ENCODE measurements at places on chromosomes 12 and 14.
A peak's percentile ranks its signal among the peaks of the same experiment; 100 is the strongest.

DNA sequence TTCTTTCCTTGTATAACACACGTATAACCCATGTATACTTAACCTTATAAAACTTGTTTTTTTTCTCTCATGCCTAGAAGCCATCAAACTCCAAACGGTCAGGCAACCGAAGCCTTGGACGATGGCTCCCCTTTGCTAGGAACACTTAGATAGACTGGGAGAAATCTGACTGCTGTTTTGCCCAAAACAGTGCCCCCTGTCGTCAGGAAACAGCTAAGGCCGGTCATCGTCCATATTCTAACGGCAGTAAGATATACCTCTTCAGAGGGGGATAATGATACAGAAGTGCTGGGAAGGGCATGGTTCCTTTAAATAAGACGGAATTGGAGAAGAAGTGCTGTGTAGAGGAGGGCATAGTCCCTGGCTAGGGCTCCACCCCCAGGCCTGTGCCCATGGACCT lies 130.5 kb downstream of the SLC41A2 start:
- H3K4me3 ChIP-seq: no peak overlapping the region
- no peak overlapping the region for H3K27ac ChIP-seq
- H3K36me3 ChIP-seq: peaks cover 4% of the 10 kb centered on the region

DNA sequence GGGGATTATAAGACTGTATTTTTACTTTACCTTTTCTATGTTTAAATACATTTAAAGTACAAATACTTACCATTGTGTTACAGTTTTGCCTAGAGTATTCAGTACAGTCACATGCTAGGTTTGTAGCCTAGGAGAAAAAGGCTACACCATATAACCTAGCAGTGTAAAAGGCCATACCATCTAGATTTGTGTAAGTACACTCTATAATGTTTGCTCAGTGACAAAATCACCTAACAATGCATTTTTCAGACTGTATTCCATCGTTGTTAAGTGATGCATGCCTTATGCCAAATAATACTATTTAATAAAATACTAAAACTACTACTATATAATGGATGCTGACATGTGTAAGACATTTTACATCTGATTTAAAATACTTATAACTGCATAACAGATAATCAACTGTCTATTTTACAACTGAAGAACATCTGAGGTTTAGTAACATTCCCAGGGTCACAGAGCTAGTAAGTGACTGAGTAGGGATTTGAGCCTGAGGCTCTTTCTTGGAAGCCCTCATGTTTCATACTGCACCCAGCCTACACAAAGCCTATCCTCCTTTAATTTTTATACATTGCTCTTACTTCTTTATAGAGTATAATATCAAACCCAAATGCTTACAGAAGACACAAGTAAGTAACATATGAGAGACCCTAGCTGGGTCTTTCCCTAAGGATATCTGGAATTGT lies 296.8 kb downstream of the SYT1 start:
- H3K4me3 ChIP-seq: no peak overlapping the region
- H3K36me3 ChIP-seq: no peaks in the 10 kb centered on the region
- no peaks in the 10 kb centered on the region for H3K27me3 ChIP-seq
- DNase-seq: no peak

- no peak overlapping the region for H3K4me3 ChIP-seq
- H3K4me1 ChIP-seq: no peaks in the 10 kb centered on the region
- no peaks in the 10 kb centered on the region for H3K36me3 ChIP-seq
- H3K27me3 ChIP-seq: no peaks in the 10 kb centered on the region
- DNase-seq: no peak
Measured at GRCh38 chr12:13288937-13289652, 92.6 kb downstream of the EMP1 start.

GRCh38 chr12:77850129-77850528 lies 19.4 kb downstream of the NAV3 start:
- H3K4me3 ChIP-seq: no peak overlapping the region
- no peaks in the 10 kb centered on the region for H3K36me3 ChIP-seq
- H3K27me3 ChIP-seq: no peaks in the 10 kb centered on the region
- no peak overlapping the region for H3K27ac ChIP-seq

- DNase-seq: no peak
- no peaks in the 10 kb centered on the region for H3K4me1 ChIP-seq
- H3K36me3 ChIP-seq: no peaks in the 10 kb centered on the region
- H3K27me3 ChIP-seq: no peaks in the 10 kb centered on the region
- no peak overlapping the region for H3K27ac ChIP-seq
Measured at GRCh38 chr12:130592641-130593040, 123.5 kb downstream of the RIMBP2 start.

- peak overlapping the region; percentile 60 for H3K4me3 ChIP-seq
- H3K4me1 ChIP-seq: peaks cover 17% of the 10 kb centered on the region
- peak overlapping the region; percentile 95 for H3K27ac ChIP-seq
- H3K27me3 ChIP-seq: no peaks in the 10 kb centered on the region
- no peaks in the 10 kb centered on the region for H3K36me3 ChIP-seq
Measured at GRCh38 chr12:94073441-94074051, 74.8 kb upstream of the PLXNC1 start.

- H3K4me1 ChIP-seq: peaks cover 3% of the 10 kb centered on the region
- H3K36me3 ChIP-seq: no peaks in the 10 kb centered on the region
- no peak for DNase-seq
Measured at GRCh38 chr14:90091393-90091792, 29.6 kb downstream of the KCNK13 start.

DNA sequence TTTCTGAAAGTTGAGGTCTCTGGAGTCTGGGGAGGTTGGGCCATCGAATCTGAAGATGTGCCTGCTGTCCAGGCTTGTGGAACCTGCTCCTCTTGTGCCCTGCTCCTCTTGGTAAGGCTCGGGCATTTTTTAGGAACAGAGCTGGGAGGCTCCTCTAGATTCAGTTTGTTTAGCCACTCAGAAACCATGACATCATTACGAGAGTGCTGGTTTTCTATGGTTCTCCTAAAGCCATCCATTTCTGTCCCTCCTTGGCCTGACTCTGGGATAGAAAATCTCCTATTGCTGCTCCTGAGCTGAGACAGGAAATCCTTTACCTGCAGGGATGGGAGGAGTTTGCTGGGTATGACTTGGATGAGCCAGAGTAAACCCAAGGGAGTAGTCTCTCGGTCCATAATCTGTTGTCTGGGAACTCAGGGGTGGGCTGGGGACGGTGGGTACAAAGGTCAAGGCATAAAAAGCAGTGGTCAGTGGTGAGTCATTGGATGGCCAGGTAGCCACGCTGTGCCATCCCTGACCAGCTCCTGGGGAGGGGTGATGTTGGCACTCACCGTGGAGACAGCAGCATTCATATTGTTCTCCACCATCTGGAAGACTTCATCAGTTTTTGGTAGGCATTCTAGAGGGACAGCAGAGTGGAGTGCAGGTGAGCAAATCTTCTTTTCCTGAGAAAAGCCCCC lies 2.4 kb upstream of the ADCY4 start:
- peaks cover 28% of the 10 kb centered on the region for H3K4me1 ChIP-seq
- peaks cover 3% of the 10 kb centered on the region for H3K27me3 ChIP-seq
- no peak for DNase-seq
- H3K27ac ChIP-seq: no peak overlapping the region
- no peaks in the 10 kb centered on the region for H3K36me3 ChIP-seq

- H3K4me1 ChIP-seq: peaks cover 25% of the 10 kb centered on the region
- H3K36me3 ChIP-seq: no peaks in the 10 kb centered on the region
- H3K27me3 ChIP-seq: no peaks in the 10 kb centered on the region
- no peak overlapping the region for H3K4me3 ChIP-seq
Measured at GRCh38 chr14:77055981-77056380, 27.5 kb upstream of the IRF2BPL start.

DNA sequence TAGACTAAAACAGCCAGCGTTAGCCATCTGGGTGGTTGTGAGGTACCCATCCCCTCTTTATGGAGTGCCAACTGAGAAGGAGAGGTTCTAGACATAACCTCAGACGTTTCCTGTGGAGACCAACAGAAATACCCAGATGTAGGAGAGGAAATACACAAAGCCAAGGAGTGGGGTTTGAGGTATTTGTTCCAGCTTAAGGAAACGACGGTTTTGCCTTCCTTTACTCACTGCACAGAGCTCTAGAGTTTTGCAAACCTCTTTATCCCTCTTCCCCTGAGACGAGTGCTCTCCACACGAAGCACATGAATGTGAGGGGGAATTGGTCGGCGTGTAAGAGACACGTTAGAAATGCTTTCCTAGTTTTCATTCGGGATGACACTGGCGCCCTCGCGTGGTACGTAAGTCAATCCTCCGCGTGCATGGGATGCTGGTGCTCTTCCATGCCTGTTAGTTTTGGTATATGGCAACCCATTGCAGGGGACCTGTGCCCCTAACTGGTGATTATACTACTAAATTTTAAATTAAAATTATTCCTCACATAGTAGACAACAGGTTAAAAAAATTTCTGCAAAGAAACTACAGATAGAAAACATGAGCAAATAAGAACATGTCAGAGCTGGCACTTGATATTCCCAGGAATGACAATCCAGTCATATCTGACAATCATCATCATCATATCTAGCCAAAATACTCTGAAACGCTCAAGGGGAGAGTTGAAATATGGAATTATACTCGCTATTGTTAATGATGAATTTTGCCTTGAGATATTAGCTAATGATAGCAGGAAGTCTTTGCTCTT lies 121.7 kb downstream of the PPM1H start:
- DNase-seq: peak; percentile 9
- no peak overlapping the region for H3K27ac ChIP-seq
- peaks cover 15% of the 10 kb centered on the region for H3K4me1 ChIP-seq
- H3K27me3 ChIP-seq: no peaks in the 10 kb centered on the region
- peak overlapping the region; percentile 60 for H3K4me3 ChIP-seq

DNA sequence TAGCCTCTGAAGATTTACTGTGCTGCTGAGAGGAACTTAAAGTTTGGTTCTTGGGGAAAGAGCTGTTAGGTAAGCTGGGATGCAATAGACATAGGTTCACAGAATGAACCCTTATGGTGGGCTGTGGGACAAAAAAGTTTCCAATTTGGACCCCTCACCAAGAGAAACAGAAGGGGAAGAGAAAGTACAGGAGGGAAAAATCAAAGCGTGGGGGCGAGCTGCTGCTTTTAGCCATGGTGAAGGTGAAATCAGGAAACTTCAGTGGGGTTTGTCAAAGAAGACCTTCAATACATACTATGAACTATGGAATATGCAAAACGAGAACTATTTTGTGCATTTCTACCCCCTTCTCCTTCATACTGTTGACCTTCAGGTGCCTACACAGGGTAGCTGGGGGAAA lies 10.6 kb upstream of the NINJ2 start:
- H3K4me3 ChIP-seq: no peak overlapping the region
- DNase-seq: no peak
- no peaks in the 10 kb centered on the region for H3K4me1 ChIP-seq
- H3K36me3 ChIP-seq: no peaks in the 10 kb centered on the region
